ENCODE measurements at places on chromosomes 13 and 19.

GRCh38 chr19:30425885-30426838 is 54.0 kb downstream of the ZNF536 start:
- no peak for DNase-seq

GRCh38 chr19:38706792-38707511 is 37.3 kb downstream of the CAPN12 start:
- no peak for DNase-seq

DNA sequence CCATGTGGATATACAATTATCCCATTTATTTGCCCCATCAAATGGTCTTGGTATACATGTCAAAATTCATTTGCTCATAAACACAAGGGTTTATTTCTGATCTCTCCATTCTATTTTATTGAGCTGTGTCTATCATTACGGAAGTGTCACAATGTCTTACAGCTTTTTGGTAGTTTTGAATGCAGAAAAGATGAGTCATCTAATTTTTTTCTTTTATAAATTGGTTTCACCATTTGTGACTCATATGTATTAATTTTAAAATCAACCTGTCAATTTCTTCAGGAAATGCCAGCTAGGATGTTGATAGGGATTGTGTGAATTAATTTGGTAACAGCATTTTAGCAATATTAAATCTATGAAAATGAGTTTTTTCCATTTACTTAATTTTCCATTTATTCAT is 2549.4 kb downstream of the PCDH9 start:
- DNase-seq: no peak

- no peak for DNase-seq
These were observed 19.0 kb downstream of the SPC24 start for GRCh38 chr19:11136400-11137101.

DNA sequence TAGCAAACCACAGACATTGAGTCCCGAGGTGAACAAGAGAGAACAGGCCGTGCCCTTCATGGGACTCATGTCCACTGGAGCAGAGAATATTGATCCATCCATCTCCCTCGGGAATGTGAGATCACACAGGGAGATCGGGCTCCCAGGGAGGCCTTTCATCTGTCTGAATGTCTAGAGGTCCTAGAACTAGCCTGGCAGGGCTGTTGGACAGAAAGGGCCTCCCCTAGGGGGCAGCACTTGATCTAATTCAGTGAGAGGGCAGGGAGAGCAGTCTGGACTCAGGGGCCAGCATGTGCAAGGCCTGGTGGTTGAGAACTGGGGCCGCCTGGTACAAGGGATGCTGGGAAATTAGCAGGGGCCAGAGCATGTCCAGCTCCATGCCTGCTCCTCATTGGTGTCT is 4.3 kb downstream of the RUVBL2 start:
- no peak for DNase-seq

DNA sequence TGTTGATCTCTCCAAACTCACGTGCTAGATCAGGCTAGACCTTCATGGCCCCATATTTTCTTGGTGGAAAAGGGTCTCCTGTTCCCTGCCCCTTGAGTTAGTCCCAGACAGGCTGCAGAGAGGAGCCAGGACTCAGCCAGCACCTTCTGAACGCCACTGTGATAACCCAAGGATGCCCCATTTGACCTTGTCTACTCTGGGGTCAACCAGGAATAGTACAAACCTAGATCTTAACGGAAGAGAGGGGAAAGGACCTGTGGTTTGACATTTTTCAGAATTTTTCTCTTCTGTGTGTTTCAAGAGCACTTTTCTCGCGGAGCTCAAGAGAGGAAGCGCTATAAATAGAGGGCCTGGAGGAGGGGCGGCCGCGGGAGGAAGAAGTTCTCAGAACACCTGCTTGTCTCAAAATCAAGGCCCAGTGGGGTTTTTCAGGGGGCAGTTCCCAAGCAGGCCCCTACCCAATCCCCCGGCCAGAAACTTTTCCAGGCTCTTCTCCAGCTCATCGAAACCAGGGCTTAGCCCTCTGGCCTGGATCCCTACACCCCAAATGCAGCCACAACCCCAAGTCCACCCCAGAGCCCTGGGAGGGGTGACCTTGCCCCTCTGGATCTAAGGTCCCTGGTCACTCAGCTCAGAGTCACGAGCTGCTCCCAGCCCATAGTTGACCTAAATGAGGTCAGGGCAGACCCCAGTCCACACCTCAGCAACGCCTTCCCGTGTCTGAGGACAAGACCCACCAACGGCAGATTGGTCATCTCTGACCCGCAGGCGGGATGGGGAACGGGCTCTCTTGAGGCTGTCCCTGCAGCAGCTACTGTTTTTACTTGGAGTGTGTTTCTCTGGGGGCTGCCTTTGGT is 75.6 kb upstream of the TM9SF2 start:
- no peak for DNase-seq
